A172 (cell line): ENCODE measurements at places on chromosomes 2 and 18. TPM values are rescaled to one million over a fixed set of nuclear protein-coding genes. Genes with fewer than 3 reads are reported as not detected.
A peak's percentile ranks its signal among the peaks of the same experiment; 100 is the strongest.

The OSBPL1A gene
- 54.2 and 76.9 TPM in 2 replicates for total RNA-seq

The GALR1 gene
- not detected in 2 replicates for total RNA-seq

The CHPF gene
- 139 and 161 TPM in 2 replicates for total RNA-seq

The ATP8B1 gene
- 38.2 and 38.8 TPM in 2 replicates for total RNA-seq

The SETBP1 gene
- total RNA-seq: 0.10 and 0.14 TPM in 2 replicates

The LRATD1 gene
- not detected in 2 replicates for total RNA-seq

The COL5A2 gene
- total RNA-seq: 955 and 1,017 TPM in 2 replicates

The RGPD8 gene
- total RNA-seq: 3.6 and 4.3 TPM in 2 replicates

The GKN2 gene
- total RNA-seq: 0.24 and 1.9 TPM in 2 replicates

The TEKT4 gene
- total RNA-seq: not detected in 2 replicates

The CFAP221 gene
- 0.22 and 0.57 TPM in 2 replicates for total RNA-seq

GRCh38 chr2:28580078-28580477 lies 84.2 kb downstream of the PLB1 start:
- no peak for DNase-seq

DNA sequence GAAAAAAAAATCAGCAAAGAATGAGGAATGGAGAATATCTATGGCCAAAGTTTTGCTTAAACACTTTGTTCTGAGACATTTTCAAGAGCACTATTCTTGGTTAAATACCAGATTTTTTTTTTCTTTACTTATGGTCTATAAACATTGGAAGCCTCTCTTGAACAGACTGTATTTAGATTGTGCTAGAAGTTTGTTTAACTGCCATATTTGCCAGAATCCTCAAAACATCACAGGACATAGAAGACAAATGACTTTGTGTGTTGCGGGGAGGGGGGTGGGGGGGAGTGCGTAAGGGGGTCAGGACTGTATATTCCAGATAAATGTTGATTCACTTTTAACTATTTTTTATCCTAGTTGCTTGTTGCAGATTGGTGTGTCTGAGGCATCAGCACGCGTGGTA lies 262.0 kb downstream of the MEIS1 start:
- no peak for DNase-seq

GRCh38 chr2:150679456-150680120 lies 192.1 kb upstream of the RND3 start:
- peak; percentile 64 for DNase-seq

GRCh38 chr2:32712870-32713269 lies 85.0 kb downstream of the TTC27 start:
- no peak for DNase-seq

DNA sequence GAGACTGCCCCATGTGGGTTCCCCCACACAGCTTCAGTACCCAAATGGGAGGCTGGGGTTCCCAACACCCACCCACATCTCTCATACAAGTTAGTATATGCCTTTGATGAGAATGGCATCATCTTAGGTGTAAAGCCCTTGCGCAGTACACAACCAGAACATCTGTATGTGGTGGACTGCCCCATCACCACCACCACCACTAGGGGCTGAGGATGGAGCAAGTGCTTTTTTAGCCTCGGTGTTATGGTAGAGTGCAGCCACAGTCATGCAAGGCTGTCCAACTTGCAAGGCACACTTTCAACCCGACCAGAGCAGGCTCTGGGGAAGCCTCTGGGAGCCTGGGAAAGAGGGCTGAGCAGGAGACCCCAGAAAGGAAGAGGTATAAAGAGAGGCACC lies 241.2 kb downstream of the TFCP2L1 start:
- DNase-seq: no peak

GRCh38 chr2:116917196-116917595 lies 897.3 kb upstream of the DDX18 start:
- DNase-seq: no peak

- no peak for DNase-seq
Observed at GRCh38 chr18:62659698-62660097, 55.6 kb upstream of the PHLPP1 start.

DNA sequence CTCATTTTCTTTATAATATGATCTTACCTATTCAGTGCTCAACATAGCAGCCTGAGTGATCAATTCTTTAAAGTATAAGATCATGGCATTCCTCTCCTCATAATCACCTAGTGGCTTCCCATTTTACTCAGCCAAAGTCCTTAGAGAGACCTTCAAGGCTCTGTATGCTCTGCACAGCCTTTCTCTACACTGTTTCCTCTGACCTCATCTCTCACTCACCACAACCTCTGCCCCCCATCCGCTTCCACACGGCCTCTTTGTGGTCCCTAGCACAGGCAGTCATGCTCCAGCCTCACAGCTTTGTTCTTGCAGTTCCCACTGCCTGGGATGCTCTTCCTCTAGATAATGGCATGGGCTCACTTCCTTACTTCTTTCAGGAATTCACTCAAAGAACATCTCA lies 109.2 kb downstream of the HIBCH start:
- no peak for DNase-seq

DNA sequence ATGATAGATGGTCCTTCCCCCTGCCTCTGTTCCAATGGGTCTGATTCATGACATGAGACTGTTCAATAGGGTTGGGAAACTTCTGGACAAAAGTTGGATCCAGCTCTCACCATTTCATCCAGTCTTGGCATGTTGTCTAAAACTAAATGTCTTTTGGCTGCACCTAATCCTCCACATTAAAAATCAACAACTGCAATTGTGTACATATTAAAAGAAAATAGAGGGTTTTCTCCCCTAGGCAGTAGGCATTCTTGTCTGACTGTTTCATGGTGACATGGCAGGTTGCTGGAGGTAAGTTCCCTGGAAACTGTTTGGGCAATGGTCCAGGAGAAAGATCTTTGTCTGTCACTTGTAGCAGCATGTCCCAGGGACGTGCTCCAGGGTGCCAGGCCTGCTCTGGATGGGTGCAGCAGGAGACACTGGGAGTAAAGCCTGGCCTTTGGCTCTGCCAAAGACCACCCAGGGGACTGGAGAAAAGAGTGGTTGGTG lies 135.8 kb downstream of the TCF4 start:
- DNase-seq: no peak

- DNase-seq: no peak
Observed at GRCh38 chr2:181158427-181158826, 178.0 kb downstream of the UBE2E3 start.

- DNase-seq: no peak
Observed at GRCh38 chr2:229300790-229301189, 29.7 kb upstream of the PID1 start.

DNA sequence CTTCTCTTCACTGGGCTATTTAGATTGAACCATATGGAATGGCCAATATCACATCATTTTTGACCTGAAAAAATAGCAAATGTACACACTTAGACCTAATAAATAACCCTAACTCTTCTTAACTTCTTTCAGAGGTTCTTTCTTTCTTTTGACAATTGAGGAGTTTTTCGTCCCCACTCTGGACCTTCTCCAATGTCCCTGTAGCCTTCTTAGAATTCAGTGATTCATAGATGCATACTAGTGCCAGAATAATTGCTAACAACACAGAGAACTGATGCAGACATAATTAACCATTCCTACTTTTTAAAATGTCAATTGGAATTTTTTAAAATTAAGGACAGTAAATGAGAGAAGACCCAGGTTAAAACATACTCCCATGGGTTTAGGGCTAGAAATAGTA lies 20.0 kb downstream of the DAPL1 start:
- no peak for DNase-seq

DNA sequence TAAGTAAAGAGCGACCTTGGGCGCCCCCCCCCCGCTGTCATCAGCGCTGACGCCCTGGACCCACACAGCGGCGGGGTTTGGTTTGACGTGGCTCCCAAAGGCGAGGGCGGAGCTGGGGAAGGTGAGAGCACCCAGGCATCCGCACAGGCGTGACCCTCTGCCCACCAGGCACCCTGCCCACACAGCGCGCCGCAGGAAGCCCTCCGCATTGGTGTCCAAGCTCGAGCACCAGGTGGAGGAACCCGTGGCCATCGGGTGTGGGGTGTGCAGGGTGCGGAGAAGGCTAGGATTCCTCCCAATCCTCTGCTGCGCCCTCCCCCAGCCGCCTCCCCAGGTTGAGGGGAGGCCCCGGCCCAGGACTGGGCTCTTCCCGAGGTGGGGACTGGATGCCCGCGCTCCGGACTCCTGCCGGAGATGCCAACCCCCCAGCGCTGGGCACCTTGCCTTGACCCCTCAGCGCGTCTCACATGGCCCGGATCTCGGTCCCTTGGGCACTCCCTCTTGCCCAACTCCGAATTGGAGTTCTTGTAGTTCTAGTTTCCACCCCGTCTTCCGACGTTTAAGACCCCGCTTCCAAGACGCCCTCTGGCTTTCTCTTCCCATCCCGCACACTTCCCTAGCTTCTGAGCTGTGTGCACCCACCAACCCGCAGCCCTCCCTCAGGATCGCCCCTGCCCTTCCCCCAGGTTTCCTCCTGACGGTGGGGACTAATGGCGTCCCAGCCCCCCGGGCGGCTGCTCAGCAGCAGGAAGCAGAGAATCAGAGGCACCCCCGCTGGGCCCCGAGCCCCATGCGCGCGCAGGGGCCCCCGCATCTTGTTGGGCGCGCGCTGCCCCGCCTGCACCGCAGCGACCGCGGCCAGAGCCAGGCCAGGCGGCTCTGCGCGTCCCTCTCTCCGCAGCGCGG lies 25.9 kb upstream of the RESP18 start:
- no peak for DNase-seq

GRCh38 chr2:10493634-10494281 lies 45.6 kb upstream of the ODC1 start:
- peak; percentile 98 for DNase-seq

DNA sequence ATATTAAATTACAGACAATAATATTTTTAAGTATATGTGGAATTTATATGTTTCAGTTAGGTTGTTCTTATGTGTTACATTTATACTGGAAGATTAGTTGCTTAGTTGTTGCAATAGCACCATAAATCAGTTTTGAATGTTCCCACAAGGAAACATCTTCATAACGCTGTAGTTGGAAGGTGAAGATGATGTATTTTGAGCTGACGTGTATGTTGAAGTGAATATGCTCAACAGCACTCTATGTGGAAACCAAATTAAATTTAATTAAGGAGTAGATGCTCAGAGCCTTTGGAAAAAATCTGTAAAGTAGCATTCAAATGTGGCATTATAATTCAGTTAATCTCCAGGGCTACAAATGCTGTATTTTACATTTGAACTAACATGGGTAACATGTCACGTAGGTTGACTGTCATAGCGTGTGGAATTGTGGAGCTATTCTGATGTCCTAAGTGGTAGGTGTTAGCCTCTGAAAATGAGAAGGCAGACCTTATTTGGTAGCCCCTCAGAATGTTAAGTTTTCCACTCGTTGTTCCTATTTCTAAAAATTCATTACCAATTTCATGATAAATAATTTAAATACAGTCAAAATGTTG lies 88.5 kb downstream of the MEIS1 start:
- DNase-seq: no peak

DNA sequence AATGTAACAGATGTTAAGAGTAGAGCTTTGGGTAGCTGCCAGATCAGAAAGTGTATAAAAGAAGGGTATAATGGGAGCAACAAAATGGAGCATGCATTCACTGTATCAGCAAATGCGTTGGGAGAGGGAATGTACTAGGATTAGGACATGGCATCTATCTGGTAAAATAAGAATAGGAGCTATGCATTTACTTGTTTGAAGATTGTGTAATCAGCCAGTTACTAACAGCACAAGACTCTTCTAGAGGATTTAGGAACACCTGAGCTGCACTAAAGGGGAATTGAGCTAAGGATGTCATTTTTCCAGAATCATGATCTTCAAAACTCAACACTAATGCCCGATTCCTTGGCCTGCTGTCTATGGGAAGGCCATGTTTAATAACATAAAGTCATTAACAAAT lies 394.2 kb upstream of the TNP1 start:
- no peak for DNase-seq

- no peak for DNase-seq
Observed at GRCh38 chr2:177888581-177888980, 184.0 kb downstream of the PDE11A start.

- no peak for DNase-seq
Observed at GRCh38 chr2:203706403-203706802, at the start of gene CD28. CD28 (plus strand) TSS chr2:203706639; CDS start chr2:203706697, 58 bp downstream.
